ENCODE measurements at places on chromosomes 7 and 10.

GRCh38 chr7:152136686-152137085 lies 111.2 kb downstream of the GALNT11 start:
- no peak for DNase-seq

GRCh38 chr10:14060320-14061070 lies 270.2 kb downstream of the FRMD4A start:
- DNase-seq = no peak

GRCh38 chr7:142685877-142686508 lies 63.3 kb upstream of the PRSS1 start:
- no peak for DNase-seq

- no peak for DNase-seq
Measured at GRCh38 chr10:92218569-92218968, 72.3 kb downstream of the CPEB3 start.

DNA sequence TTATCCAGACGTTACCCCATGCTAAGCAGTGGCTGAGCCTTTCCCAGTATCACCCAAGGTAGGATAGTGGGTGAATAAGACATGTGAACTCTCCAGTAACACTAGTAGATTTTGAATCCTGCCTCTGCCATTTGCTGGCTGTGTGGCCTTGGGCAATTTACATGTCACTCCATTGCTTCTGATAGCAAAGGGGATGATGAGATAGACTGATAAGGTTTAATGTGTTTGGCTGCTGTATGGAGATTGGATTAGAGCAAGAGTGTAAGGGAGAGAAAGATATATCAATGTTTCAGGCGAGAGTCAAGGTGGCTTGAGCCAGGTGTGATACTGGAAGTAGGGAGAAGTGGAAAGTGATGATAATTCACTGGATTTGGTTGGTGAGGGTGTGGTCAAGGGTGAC lies 40.1 kb upstream of the EEPD1 start:
- peak; percentile 57 for DNase-seq

DNA sequence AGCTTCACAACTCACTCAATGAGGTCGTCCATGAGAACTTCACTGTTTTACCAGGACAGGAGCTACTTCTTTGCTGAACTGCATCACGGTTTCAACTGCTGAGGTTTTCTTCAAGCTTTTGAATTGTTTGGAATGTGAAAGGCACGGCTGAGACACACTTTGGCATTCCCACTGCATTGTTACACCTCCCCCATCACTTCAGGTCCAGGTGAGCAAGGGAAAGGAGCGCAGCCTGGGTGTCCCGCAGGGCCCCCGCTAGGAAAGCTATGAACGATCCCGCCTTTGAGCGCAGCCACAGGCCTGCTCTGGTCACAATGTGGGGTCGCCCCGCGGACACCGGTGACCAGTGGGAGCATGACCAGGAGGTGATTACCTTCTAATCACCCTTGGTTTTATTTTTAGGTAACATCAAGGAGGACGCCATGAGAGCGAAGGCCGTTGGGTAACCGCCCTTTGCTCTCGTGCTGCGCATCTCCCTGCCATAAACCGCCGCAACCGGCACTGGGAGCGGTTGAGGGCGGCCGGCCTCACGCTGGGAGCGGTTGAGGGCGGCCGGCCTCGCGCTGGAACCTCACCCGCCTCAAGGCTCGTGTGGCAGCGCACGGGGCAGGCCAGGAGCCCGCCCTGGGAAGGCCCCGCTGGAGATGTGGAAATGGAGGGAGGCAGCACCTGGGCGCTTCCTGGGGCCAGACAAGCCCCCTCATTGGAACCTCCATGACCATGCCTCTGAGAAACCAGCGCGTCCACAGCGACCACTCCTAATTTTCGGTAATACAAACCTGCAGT lies 50.9 kb upstream of the SGMS1 start:
- DNase-seq = no peak

DNA sequence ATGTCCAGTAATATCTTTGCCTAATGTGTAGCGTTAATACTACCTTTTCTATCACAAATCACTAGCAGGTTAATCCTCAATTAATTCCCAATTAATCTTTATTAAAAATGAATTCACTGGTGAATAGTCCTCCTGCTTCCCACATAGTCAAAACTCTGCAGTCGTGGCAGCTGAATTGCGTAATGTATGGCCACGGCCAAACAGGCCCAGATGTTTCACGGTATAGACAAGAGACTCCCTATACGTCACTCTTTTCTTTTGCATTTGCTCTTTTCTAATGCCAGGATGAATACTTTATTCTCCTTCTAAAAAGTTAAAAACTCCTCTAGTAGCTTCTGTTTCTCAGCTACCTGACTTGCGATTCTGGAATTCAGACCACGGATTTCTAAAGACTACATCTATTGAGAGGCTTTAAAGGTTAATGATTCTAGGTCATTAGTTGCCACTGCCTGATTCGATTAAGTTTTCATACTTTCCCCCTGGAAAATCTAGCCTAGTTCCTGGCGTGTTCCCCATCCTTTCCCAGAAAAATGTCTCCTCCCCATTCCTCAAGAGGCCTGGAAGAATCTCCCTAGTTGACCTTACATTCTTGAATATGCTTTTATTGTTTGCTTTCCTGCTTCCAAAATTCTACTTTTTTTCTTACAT lies 16.9 kb downstream of the MEOX2 start:
- no peak for DNase-seq

- DNase-seq = no peak
Measured at GRCh38 chr7:81926154-81926553, 156.3 kb upstream of the HGF start.

GRCh38 chr10:88861036-88861435 lies 9.4 kb upstream of the ANKRD22 start:
- DNase-seq = no peak

GRCh38 chr7:26492816-26493215 lies 201.2 kb downstream of the SNX10 start:
- DNase-seq = no peak

GRCh38 chr10:11796474-11796873 lies 26.7 kb upstream of the PROSER2 start:
- DNase-seq = no peak

GRCh38 chr10:1549591-1550290 lies 187.6 kb downstream of the ADARB2 start:
- DNase-seq = no peak

GRCh38 chr7:126778101-126778500 lies 474.6 kb downstream of the GRM8 start:
- DNase-seq = peak; percentile 5

- peak; percentile 92 for DNase-seq
Measured at GRCh38 chr7:92137557-92137956, 3.3 kb upstream of the CYP51A1 start.

DNA sequence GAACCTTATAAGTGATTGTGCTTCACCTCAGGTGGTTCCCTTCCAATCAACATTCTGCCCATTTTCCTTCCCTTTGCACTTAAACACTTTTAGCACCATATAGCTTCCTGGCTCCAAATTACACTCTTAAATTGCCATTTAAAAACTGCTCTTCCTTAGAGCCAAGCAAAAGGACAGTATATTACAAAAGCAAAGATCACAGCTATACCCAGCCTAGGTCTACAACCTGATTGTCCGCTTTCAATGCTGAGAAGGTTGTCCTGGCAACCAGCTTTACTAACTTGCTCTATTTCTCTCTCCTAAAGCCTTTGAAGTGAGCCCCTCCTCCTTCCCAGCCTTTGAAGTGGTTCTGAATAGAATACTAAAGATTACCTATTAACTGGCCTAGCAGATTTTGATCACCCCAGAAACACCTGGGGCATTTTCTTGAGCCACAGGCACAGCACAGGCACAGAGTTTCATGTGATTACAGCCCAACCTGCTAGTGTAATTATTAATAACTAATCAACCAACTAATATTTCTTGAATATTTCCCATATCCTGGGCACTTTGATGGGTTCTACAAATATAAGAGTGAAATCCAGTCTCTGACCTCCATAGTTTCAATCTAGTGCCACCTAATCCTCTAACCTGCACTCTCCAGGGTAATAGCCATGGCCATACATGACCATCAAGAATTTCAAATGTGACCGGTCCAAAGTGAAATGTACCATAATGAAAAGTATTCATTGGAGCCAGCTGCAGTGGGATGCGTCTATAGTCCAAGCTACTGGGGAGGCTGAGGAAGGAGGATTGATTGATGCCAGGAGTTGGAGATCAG lies 63.6 kb upstream of the TRIM24 start:
- DNase-seq = no peak

GRCh38 chr7:99499371-99499720 lies 735 bp downstream of the ZNF394 start:
- no peak for DNase-seq

DNA sequence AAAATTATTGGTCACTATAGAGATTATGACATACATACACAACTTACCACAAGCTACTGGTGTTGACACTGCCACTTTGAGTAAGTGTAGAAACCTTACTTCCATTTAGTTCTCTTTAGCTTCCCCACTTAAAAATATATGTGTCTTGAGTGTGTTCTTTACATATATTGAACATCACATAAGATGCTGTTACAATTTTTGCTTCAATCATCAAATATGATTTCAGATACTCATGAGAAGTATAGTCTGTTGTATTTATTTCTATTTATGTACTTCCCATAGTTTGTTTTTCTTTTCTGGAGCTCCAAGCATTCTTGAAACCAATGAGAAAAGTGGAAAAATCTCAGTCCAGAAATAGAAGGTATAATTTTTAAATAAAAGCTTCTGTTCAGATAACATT lies 102.7 kb upstream of the SDK1 start:
- DNase-seq = no peak

DNA sequence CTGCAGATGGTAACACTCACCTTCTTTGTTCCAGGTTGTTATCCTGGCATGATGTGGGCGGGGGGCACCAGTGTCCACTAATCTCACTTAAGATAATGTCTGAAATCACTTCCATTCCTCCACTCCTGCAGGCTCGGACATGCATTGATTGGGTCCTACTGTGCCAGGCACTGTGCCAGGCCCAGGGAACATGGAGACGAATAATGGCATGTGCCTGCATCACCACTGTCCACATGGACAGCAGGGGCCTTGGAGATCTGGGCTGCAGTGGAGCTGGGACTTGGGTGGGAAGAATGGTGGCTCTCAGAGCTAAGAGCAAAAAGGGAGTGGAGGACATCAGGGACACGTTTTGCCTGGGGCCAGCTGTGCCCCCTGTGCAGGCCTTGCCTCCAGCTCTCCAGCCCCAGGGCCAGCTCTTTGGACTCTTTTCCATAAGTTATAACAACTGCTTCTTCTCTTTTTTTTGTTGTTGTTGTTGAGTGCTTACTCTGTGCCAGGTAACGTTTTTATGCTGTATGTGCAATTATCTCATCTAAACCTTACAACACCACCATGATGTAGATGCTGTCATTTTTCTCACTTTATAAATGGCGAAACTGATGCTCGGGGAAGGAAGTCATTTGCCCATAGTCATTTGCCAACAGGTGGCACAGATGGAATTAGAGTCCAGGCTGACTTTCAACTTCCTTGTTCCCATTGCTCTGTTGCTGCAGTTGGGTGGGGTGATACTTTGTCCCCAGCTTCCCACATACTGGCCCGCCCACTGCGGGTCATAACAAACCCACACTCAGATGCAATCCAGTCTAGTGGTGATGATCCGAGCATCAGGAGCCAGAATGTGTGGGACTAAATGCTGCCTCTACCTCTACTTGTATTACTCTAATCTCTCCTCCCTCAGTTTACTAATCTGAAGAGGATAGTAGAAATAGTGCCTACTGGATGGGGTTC lies 19.1 kb downstream of the PLPP4 start:
- no peak for DNase-seq

DNA sequence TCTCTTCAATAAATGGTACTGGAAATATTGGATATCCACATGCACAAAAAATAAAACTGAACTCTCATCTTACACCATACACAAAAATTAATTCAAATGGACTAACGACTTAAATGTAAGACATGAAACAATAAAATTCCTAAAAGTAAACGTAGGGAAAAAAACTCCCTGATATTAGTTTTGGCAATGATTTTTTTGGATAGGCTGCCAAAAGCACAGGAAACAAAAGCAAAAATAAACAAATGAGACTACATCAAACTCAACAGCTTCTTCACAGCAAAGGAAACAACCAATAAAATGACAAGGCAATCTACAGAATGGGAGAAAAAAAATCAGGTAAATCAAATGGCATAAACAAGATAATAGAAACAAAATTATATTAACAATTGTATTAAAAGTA lies 65.7 kb downstream of the ORC5 start:
- no peak for DNase-seq

GRCh38 chr7:13414181-13414580 lies 575.3 kb downstream of the ETV1 start:
- no peak for DNase-seq

DNA sequence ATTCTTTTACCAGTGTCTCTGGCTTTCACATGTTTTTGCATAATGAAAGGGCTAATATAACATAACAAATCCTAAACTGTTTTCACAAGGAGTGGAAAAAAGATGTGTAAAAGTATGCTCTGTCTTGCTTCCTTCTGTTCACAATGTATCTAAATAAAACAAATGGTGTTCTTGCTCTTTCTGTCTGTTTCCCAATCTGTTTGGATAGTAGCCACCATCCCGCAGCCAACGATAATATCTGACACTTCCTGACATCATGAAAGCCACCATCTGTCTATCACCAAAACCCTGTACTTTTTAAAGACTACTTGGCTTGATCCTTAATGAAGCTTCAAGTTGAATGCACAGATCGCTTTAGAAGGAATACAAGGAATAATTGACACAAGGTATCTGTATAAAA lies 246.2 kb downstream of the ETV1 start:
- DNase-seq = no peak

- DNase-seq = no peak
Measured at GRCh38 chr10:129896136-129896859, 67.8 kb downstream of the EBF3 start.

DNA sequence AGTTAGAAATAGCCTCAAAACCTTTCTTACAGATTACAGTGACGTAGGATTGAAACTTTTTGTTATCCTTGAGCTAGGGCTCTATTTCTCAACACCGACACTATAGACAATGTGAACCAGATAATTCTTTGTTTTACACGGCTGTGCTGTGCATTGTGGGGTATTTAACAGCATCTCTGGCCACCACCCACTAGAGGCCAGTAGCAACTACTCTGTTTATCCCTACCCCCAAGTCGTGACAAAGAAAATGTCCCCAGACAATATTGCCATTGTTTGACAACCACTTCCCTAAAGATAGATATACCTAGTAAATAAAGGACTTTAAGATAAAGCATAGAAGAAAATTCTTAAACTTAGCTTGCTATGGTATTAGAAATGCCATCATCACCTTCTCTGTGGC lies 359.6 kb downstream of the ARL4A start:
- DNase-seq = no peak

DNA sequence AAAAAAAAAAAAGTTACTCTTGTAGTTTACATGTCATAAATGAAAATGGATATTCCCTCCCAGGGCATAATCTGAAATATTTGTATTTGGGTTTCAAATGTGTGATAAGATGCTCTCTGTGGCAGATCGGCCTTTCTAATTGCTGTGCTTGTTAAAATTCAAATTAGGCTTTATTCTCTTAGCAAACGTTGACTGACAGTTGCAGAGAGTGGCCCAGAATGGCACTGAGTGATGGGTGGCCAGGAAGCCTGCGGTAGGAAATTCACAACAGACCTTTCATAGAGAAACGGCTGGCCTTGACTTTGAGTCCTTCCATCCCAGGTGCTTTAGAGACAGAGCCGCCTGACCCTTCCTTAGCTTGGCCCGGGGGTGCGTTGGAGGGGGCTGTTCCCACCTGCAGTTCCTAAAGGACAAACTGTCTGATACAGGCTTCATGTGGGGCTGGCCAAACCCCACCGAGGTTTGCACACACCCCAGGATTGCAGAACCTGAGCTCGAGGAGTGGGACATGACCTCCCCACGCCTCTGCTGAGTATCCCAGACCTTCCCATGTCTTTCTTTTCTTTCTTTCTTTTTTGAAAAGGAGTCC lies 152.7 kb downstream of the CUX1 start:
- no peak for DNase-seq

GRCh38 chr10:6347391-6347951 lies 144.7 kb downstream of the PFKFB3 start:
- DNase-seq = no peak

Data from SK-N-DZ (cell line).